ENCODE measurements at places on chromosomes 2 and 18.

GRCh38 chr2:208208335-208209085, 18.7 kb upstream of the C2orf80 start:
- no peak for DNase-seq

- no peak for DNase-seq
Measured at GRCh38 chr2:10331702-10332401, 29.1 kb downstream of the HPCAL1 start.

- no peak for DNase-seq
Measured at GRCh38 chr2:101806123-101806522, 108.6 kb downstream of the MAP4K4 start.

DNA sequence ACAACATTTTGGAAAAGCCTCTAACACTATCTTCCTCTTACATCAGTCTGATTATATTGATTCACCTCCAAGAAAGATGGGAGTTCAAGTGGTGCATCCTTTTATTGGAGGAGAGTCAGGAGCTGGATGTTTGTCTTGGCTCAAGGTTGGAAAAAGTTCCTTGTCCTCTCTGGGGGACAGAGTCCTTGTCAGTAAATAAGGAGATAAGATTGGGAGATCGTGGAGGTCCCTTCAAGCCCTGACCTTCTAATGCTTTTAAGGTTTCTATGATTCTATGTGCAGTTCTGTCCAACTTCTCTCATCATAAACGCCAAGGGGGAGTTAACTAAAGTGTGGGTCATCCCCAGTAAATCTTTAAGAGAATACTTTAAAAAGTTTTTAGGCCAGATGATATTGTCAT, 60.9 kb upstream of the CCBE1 start:
- DNase-seq, result no peak

DNA sequence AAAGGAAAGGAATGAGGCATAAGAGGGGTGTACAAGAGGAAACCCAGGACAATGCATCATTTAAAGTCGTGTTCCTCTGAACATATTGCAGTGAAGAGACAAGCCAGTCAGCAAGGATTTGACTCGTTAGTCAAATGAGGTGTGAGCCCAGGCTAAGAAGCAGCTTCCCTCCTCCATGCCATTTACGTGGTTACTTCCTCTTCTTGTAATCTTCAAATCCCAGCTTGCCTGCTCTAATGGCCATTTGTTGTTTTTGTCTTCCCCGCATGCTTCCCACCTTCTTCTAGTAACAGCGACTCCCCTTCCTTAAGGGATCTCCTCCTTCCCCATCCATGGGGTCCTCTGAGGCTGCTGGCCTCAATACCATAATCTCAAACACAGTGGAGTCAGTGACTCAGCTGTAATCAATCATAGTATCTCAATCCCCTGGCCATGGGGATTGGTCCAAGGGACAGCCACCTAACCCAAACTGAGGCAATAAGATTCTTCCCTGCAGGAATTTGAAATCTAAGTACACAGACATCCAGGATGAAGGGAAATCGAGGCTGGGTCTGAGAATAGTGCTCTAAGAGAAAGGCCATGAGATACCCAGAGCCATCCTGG, 37.6 kb downstream of the SLC14A1 start:
- no peak for DNase-seq

DNA sequence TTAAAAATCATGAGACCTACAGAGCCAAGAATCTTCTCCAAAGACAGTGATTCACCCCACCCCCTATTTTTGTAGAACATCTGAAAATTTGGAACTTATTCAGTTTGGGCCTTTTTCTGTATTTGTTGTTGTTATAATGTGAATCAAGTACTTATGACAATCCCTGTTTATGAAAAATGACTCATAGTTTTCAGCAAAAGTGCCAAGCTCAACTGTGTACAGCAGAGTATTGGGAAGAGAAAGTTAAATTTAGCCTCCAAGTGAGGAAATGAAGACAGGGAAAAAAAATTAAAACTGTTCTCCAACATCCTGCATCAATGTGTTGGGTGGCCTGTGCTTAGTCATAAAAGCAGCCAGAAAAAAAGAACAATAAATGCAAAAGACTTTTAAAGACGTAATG, 46.2 kb downstream of the LRATD1 start:
- DNase-seq, result no peak

Measured in NCI-H2227 treated with DMSO at 0.1 percent for 48 hours (cell line).